ENCODE measurements at places on chromosomes 12 and 14. TPM values are rescaled to one million over a fixed set of nuclear protein-coding genes. Genes with fewer than 3 reads are reported as not detected.

Gene GCN1
- 159 TPM for total RNA-seq

Gene ISM2
- not detected for total RNA-seq

Gene VRTN
- not detected for total RNA-seq

Gene PIANP
- 0.13 TPM for total RNA-seq

Gene MEG3
- 12.7 TPM for total RNA-seq

Gene TEX52
- total RNA-seq = not detected

Gene RFLNA
- 5.8 TPM for total RNA-seq

Gene RGS6
- not detected for total RNA-seq

Gene FLVCR2
- total RNA-seq = 0.66 TPM

Gene RPS6KL1
- 12.5 TPM for total RNA-seq

Gene SPIC
- total RNA-seq = not detected

Gene HOXC9
- 0.22 TPM for total RNA-seq

Gene XPOT
- 118 TPM for total RNA-seq

Gene KRT78
- total RNA-seq = not detected

Gene MGST1
- 41.6 TPM for total RNA-seq

Data from thoracic aorta endothelial cell (primary cell).